ENCODE measurements at places on chromosomes 13 and 19. TPM values are rescaled to one million over a fixed set of nuclear protein-coding genes. Genes with fewer than 3 reads are reported as not detected.

Gene SPRY2
- total RNA-seq: 48.6 TPM

- H3K4me1 ChIP-seq: no peaks in the 10 kb centered on the region
- H3K27me3 ChIP-seq: no peaks in the 10 kb centered on the region
- no peak overlapping the region for H3K27ac ChIP-seq
- H3K36me3 ChIP-seq: no peaks in the 10 kb centered on the region
- no peak overlapping the region for H3K4me3 ChIP-seq
Measured at GRCh38 chr13:74706801-74707200, 572.6 kb upstream of the KLF12 start.

DNA sequence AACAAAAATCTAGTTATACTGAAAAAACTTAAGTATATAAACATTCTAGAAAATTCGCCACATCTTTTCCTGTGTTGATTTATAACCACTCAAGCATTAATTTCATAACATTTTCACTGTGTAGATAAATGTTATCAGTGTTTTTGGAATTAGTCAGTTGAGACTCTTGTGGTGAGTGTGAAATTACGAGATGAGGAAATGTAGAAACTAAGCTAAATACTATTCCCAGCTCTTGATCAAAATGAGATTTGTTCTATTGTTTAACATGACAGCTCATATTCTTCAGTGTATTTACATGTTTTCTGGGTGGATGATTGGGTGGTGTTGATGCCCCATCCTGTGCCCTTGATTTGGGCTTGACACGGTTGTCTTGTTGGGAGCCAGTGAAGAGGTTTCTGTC, 406.8 kb downstream of the DACH1 start:
- H3K27ac ChIP-seq: no peak overlapping the region
- no peaks in the 10 kb centered on the region for H3K4me1 ChIP-seq
- no peaks in the 10 kb centered on the region for H3K36me3 ChIP-seq
- no peak for DNase-seq

Gene BEST2
- not detected for total RNA-seq

DNA sequence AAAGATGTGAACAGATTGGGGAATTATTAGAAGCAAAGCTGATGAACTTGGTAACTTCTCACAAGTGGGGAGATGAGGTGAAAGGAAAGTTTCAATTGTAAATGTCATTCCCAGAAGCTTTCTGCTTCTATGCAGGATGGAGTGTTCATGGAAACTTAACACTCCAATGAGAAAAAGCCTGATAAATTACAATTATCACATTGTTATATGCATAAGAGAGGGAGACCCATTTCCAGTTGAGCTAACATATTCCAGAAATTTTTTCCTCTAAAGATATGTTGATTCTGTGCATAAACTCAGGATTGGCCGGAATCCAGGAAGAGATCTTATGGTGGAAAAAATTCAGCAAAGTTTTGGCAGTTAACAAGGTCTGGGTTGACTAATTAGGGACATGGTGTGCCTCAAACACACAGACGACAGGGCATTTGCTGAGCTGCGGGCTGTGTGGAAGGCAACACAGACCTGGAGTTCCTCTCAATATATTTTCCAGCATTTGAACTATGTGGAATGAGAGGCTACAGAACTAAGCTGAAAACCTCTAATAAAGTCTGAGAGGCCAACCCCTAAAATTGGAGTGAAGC, 64.9 kb upstream of the FGF14 start:
- no peak for DNase-seq
- no peaks in the 10 kb centered on the region for H3K27me3 ChIP-seq
- H3K4me3 ChIP-seq: no peak overlapping the region

DNA sequence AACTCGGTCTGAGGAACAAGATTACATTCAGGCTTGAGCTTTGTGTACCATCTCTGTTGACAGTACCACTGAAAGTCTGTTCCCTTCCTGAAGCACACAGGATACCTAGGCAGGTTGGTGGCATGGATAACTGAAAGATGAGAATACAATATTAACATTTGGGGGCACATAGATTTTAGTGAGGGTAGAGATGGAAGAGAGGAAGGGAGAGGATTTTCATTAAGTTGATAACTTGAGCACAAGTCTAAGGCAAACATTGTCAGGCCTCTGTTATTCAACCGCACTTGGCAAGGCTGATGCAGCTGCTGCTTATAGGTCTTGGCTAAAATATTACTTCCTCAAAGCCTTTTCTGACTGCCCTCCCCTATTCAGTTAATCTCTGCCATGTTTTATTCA, 10.9 kb downstream of the MIR17HG start:
- no peak overlapping the region for H3K27ac ChIP-seq
- no peak for DNase-seq
- no peaks in the 10 kb centered on the region for H3K36me3 ChIP-seq
- H3K27me3 ChIP-seq: no peaks in the 10 kb centered on the region
- no peak overlapping the region for H3K4me3 ChIP-seq
- H3K4me1 ChIP-seq: no peaks in the 10 kb centered on the region

- peak overlapping the region; percentile 95 for H3K27ac ChIP-seq
- H3K27me3 ChIP-seq: no peaks in the 10 kb centered on the region
- no peaks in the 10 kb centered on the region for H3K36me3 ChIP-seq
- no peak overlapping the region for H3K4me3 ChIP-seq
- DNase-seq: no peak
- peaks cover 4% of the 10 kb centered on the region for H3K4me1 ChIP-seq
Measured at GRCh38 chr19:17090583-17090982, 15.0 kb downstream of the MYO9B start.

Gene C19orf67
- total RNA-seq: 1.7 TPM

Gene TBC1D4
- total RNA-seq: 20.2 TPM

- no peak overlapping the region for H3K27ac ChIP-seq
- no peak overlapping the region for H3K4me3 ChIP-seq
- no peaks in the 10 kb centered on the region for H3K4me1 ChIP-seq
- H3K36me3 ChIP-seq: no peaks in the 10 kb centered on the region
- no peak for DNase-seq
Measured at GRCh38 chr13:110989331-110989730, 74.5 kb upstream of the ANKRD10 start.

All from uterus (tissue), 4 donors.